ENCODE measurements at places on chromosomes 4 and X.
A peak's percentile ranks its signal among the peaks of the same experiment; 100 is the strongest.

GRCh38 chrX:115339441-115340025 lies 50.0 kb downstream of the LUZP4 start:
- DNase-seq, result peak; percentile 22

- no peak for DNase-seq
Observed at GRCh38 chr4:13704035-13704434, 76.5 kb upstream of the BOD1L1 start.

DNA sequence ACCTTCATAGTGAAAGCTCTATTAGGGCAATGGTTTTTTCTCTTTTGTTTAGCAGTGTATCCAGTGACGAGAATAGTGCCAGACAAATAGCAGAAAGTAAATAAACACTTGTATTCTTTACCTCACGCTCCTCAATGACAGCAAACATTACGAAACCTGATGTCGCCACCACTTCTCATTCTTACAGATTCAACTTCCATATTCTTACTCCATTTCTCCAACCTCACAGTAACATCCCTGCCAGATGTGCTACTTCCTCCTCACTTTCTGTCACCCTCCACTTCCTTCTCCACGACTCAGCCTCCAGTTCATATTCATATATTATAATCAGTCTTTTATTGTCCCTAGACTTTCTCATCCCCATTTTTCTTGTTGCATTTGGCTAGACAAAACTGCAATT lies 1956.2 kb upstream of the AGA start:
- no peak for DNase-seq

DNA sequence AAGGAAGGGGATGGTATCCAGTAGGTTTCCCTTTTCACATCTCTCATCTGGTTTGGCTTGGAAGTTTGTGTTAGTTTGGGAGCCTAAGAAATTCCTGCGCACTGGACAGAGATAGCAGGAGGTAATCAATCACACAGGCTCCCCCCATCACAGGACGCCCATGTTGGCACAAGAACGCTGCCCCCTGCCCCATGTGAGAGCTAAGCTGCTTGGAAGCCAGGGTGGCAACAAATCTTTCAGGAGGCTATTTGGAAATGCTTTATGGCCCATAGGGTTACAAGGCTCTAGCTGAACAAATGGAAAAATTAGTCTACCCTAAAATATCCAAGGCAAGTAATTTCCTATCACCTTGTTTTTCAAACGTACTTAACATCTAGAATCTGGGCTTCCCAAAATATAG lies 54.0 kb downstream of the SOD3 start:
- no peak for DNase-seq

GRCh38 chr4:8688041-8688907 lies 95.7 kb downstream of the CPZ start:
- DNase-seq, result no peak
